ENCODE measurements at places on chromosomes 2 and 18.

DNA sequence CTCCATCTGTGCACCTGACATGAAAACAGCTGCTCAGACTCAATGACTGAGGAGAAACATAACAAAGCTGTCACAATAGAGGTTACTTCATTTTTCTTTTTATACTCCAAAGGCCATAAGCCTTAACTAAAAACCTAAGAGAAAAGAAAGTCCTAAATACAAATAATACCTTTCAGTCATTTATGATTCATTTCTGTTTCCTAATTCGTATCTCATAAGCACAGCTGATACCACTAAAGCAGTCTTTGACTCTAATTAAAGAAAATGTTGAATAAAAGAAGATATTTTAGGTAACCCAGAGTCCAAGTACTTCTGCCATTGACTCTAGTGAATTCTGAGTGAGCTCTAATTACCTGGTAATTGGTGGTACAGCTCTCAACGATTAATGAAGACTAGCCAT is 20.6 kb downstream of the NEMP2 start:
- no peak for DNase-seq
- no peaks in the 10 kb centered on the region for H3K27me3 ChIP-seq
- no peak overlapping the region for H3K4me3 ChIP-seq
- peaks cover 23% of the 10 kb centered on the region for H3K4me1 ChIP-seq

DNA sequence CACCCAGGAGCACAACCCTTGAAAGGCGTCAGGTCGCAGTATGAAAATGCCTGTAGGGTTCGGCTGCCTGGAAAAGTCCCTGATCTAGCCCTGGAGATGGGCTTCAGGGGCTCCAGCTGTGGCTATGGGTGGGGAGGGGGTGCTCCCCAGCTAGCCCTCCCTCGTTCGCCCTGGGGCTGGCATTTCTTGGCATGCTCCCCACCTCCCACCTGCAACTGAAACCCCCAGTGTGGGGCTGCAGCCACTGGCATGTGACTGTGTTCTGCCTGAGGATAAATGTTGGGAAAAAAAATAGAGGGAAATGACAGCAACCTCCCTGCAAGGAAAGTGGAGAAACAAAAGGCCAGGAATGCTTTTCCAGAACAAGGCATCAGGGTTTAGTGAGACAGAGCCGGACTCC is 109.2 kb downstream of the COPS8 start:
- H3K4me1 ChIP-seq: no peaks in the 10 kb centered on the region
- no peak overlapping the region for H3K4me3 ChIP-seq
- H3K27ac ChIP-seq: no peak overlapping the region
- peaks cover 4% of the 10 kb centered on the region for H3K27me3 ChIP-seq
- H3K36me3 ChIP-seq: no peaks in the 10 kb centered on the region

DNA sequence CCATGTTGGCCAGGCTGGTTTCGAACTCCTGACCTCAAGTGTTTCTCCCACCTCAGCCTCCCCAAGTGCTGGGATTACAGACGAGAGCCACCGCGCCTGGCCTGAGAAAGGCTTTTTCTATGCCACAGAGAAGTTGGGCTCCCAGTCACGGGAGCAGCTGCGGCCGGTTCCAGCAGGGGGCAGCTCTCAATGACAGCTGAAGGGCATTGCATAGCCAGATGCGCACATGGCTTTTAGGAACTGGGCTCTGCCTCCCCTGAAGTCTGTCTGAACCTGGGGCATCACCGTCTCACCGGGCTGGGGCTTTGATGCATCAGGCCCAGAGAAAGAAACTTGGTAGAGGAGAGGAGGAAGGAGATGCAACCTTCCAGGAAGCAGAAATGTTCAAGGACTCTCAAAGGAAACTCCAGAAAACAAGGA is 84.2 kb upstream of the LAPTM4A start:
- no peak overlapping the region for H3K27ac ChIP-seq
- H3K4me1 ChIP-seq: no peaks in the 10 kb centered on the region
- no peaks in the 10 kb centered on the region for H3K27me3 ChIP-seq
- H3K4me3 ChIP-seq: no peak overlapping the region
- peak; percentile 14 for DNase-seq

GRCh38 chr2:236254674-236255073 is 9.5 kb downstream of the ASB18 start:
- no peaks in the 10 kb centered on the region for H3K4me1 ChIP-seq
- H3K27me3 ChIP-seq: no peaks in the 10 kb centered on the region
- no peak overlapping the region for H3K4me3 ChIP-seq
- H3K27ac ChIP-seq: no peak overlapping the region
- no peaks in the 10 kb centered on the region for H3K36me3 ChIP-seq

Measured in CD4-positive, alpha-beta memory T cell (primary cell).